Activated naive CD4-positive, alpha-beta T cell treated with anti-CD3 and anti-CD28 coated beads, Interleukin-2, amount 10 ng/mL, durations not matched to agents 7 days and 5 days (primary cell): ENCODE measurements at places on chromosomes 1 and 21.

DNA sequence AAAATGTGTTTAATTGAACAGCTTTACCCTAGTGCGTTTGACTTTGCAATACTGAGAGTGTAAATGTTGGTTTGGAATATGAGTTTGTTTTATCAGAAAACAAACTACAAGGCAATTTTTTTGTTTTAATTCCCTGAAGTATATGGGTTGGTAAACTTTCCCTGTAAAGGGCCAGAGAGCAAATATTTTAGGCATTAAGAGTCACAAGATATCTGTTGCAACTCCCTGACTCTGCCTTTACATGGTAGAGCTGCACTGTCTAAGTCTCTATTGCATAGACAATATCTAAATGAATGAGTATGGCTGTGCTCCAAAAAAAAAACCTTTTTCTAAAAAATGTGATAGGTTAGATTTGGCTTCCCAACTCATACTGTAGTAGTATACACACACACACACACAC lies 115.1 kb upstream of the PBX1 start:
- DNase-seq: no peak

- DNase-seq: no peak
Measured at GRCh38 chr21:45032977-45033710, 41.2 kb upstream of the ADARB1 start.

GRCh38 chr1:68936530-68936929 lies 439.6 kb upstream of the DEPDC1 start:
- DNase-seq: no peak

GRCh38 chr1:25873120-25873519 lies 2.4 kb downstream of the PAQR7 start:
- DNase-seq: no peak

DNA sequence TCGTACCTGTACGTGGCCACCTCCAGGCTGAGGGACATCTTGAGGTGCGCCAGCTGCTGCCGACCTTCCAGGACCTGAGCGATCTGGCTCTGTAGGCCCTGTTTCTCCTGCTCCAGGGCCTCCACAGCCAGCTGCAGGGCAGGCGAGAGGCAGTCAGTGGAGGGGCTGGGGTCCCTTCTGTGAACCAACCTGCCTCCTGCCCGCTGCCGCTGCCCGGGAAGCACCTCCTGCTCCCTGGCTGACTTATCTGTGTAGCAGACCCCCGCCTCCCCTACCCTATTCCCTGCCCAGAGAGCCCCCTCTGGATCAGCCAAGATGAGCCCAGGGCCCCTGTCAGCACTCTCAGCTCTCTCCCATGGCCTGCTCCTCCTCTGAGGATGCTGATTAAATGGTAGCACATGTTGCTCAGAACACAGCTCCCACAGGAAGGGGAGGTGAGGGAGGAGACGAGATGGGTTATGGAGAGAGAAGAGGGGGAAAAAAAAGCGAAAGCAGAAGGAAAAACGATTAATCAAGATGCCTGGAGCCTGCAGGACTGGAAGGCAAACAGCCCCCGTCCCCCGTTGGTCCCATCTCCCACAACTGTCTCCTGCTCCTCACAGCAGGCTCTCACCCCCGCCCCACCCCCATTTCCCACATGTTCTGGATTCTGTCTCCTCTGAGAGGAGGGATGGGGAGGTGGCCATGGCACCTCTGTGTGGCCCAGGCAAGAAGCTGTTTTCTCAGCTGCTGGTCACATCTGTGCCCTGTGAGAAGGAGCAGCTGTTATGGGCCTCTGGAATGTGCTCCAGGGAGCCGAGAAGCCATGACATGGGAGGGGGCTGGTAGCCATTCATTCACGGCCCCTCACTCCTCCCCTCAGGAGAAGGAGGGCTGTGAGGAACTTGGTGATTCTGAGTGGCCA lies 1.7 kb downstream of the NES start:
- DNase-seq: no peak

- no peak for DNase-seq
Measured at GRCh38 chr1:92567211-92567868, 80.6 kb upstream of the GFI1 start.

GRCh38 chr1:100657876-100658715 lies 61.4 kb upstream of the VCAM1 start:
- DNase-seq: no peak

DNA sequence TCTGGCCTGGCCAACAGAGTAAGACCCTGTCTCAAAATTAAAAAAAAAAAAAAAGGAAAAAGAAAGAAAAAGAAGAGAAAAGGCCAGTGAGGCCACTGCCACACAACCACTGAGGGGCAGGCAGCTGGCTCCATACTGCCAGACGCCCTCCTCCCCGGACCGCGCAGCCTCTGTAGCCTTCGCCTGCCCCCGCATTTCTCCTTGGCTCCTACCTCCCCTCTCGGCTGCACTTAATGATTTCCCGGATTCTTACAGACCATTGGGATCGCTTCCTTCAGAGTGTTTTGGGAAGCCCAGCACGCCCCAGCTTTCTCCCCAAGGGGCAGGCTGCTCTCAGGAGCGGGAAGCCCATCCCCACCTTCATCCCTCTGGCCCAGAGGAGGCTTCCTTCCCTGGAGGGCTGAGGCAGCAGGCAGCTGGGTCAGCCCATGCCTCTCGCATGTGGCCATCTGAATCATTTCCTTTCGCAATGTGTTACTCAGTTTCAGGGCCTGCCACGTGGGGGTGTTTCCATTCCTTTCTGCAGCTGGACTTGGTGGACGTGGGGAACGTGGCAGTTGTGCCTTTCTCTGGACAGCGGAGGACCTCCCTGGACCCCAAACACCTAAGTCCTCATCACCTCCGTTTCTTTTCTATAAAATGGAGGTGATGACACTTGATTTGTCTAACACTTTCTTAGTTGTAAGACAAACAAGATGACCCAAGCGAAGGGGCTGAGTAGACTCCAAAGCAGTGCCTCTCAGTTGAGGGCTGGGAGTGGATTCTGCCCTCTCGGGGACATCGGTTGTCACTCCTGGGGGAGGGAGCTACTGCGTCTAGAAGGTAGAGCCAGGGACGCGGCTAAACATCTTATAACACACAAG lies 2.3 kb downstream of the SLC2A5 start:
- DNase-seq: no peak

- DNase-seq: no peak
Measured at GRCh38 chr1:15942661-15943327, 33.1 kb downstream of the ZBTB17 start.

DNA sequence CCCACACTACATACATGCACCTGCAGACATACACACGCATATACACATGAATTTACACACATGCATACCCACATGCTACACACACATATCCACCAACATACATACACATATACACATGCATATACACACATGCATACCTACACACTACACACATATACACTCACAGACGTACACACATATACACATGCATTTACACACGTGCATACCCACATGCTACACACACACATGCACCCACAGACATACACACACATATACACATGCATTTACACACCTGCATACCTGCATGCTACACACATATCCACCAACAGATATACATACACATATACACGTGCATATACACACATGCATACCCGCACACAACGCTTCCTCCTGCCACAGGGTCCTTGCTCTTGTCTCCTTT lies 61.2 kb upstream of the SLC25A33 start:
- DNase-seq: no peak

DNA sequence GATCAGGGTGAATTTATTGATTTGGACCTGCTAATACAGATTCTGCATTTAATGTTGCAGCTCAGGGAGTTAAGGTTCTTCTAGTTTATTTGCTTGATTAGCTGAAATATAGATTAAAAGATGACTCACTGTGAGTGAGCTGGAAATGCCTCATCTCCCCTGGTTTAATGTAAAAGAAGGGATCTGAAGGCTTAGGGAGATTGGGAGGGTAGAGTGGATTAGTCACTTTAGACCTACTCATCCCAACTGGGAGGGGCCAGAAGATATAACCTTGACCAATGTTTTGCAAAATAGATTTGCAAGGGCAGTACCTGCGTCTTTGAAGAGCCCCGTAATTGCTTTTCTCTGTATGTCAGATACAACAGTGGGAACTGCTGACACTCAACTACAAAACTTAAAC lies 922.8 kb upstream of the ADGRL4 start:
- no peak for DNase-seq

- DNase-seq: no peak
Measured at GRCh38 chr1:55443175-55443915, 228.2 kb upstream of the USP24 start.

DNA sequence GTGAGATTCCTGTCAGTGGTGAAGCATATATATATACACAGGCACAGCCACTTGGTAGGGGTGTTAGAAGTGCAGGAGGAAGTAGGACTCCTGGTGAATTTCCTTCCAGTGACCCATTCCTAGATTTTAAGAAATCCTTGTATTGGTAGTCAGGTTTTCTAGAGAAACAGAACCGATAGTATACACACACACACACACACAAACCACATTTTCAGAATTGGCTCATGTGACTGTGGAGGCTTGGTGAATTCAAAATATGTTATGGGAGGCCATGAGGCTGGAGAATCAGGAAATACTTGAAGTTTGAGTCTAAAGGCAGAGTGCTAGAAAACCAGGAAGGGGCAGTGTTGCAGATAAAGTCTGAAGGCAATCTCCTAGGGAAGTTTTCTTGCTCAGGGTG lies 114.2 kb downstream of the FCRL5 start:
- DNase-seq: no peak

DNA sequence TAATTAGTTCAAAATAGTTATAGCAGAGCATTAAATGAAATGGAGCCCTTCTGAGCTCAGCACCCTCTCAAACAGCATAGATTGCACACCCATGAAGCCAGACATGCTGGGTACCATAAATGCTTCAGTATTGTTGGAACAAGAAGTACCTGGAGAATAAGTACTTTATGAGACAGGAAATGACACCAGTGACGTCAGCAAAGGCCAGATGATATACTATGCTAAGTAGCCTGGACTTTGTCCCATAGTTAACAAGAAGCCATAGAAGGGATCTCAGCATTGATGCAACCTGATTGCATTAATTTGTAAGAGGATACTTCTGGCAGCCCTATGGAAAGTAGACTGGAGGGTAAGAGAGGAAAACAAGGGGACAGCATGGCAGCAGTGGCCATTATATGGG lies 16.3 kb upstream of the GADD45A start:
- no peak for DNase-seq

GRCh38 chr1:21149430-21149854 lies 27.3 kb downstream of the EIF4G3 start:
- DNase-seq: no peak

- no peak for DNase-seq
Measured at GRCh38 chr21:35905096-35905962, 155.0 kb downstream of the SETD4 start.

- DNase-seq: no peak
Measured at GRCh38 chr1:46587069-46587468, 17.0 kb downstream of the MKNK1 start.

DNA sequence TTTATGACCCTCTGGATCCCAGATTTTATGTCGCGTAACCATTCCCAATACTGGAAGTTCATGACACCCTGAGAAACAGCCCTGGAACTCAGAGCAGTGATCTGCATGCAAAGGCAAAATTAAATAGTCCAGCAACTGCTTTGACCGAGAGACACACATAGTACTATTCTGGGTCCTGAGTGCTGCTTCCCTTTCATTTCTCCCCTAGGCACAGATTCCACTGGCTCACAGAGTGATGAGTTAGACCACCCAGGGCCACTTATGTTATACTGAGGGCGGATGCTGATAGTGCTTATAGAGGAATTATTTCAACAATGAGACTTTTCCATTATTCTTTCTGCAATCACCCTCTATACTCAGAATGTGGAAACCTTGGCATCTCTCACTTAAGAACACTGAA lies 69.2 kb downstream of the NFIA start:
- DNase-seq: no peak

DNA sequence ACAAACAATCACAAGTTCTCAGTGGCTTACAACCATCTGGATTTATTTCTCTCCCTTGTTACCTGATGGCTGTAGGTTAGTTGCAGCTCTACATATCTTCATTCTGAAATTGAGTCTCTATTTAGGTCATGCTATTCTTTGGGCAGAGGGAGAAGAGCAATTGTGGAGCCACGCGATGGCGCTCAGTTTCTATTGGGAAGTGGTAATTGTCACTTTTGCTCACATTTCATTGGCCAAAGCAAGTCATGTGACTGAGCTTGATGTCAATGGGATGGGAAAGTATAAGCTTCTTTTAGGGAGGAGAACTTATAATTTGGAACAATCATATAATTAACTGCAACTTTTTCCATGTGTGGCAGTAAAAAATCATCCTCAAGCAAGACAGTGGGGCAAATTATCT lies 166.5 kb downstream of the LMO4 start:
- no peak for DNase-seq

GRCh38 chr1:186112280-186112679 lies 262.8 kb downstream of the TPR start:
- no peak for DNase-seq

DNA sequence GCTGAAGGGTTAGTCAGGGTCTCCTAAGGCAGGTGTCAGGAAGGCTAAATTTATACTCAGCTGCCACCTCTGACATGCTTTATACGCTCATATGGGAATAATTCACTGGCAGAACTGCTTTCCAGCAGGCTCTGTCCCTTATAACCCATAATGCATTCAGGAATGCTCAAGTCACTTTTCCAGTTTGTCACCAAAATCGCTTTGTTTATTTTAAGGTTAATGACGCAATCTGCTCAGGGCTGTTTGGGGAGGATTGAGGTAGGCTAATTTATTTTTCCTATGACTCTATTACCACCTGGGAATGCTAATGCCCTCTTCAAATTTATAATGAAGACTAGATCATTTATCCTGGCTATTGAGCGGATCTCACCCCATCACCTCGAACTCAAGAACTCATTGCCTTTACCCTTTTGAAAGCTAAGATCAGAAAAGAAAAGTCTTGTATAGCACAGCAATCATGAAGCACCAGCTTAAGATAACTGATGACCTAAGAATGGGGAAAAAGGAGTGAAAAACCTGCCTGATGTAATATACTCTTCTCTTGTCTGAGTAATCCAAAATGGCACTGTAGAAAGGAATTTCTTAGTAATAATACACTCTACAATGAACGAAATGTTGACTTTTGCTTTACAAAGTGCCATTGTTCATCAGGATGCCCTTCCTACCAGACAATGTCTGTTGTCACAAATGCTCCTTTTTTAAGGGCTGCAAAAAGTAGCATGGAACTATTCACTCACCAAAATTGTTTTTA lies 97.9 kb upstream of the EXO1 start:
- no peak for DNase-seq

- DNase-seq: no peak
Measured at GRCh38 chr21:37165586-37165985, 92.5 kb downstream of the TTC3 start.

DNA sequence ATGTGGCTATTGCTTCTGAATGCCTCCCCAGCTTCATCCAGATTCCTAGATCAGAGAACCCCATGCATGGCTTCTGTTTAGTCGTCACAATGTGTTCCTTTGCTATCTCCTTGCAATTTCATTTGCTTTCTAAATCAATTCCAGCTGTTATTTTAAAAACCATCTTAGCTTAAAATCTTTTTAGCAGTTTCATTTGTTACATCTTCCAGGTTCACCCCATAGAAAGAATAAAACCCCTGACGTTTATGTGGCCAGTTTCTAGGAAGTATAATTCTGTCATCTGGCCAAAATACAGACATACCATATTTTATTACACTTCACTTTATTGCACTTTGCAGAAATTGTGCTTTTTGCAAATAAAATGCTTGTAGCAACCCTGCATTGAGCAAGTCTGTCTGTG lies 278.4 kb downstream of the PTPRC start:
- DNase-seq: no peak
